ENCODE measurements at places on chromosomes 2 and 18.

DNA sequence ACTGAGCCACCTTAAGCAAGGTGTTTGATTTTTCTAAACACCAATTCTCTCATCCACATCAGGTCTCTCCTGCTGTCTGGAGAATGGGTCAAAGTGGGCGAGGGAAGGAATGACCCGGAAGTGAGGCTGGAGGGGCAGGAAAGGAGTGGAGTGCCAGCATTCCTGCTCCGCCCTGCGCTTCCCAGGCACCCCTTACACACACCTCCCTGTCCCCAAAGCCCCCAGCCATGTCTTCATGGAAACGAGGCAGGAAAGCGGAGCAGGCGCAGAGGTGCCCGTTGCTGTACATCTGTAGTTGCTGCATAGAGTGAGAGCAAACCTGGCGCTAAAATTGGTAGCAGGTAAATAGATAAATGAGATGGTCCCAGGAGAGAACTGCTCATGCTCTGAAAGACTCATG is 27.2 kb upstream of the NT5DC4 start:
- DNase-seq: no peak

GRCh38 chr2:132646540-132647108 is 23.4 kb downstream of the LYPD1 start:
- no peak for DNase-seq

- DNase-seq: peak; percentile 46
Measured at GRCh38 chr18:58863539-58864145, 1.0 kb upstream of the ZNF532 start.

GRCh38 chr2:219527076-219527394 is 12.8 kb downstream of the ASIC4 start:
- no peak for DNase-seq

DNA sequence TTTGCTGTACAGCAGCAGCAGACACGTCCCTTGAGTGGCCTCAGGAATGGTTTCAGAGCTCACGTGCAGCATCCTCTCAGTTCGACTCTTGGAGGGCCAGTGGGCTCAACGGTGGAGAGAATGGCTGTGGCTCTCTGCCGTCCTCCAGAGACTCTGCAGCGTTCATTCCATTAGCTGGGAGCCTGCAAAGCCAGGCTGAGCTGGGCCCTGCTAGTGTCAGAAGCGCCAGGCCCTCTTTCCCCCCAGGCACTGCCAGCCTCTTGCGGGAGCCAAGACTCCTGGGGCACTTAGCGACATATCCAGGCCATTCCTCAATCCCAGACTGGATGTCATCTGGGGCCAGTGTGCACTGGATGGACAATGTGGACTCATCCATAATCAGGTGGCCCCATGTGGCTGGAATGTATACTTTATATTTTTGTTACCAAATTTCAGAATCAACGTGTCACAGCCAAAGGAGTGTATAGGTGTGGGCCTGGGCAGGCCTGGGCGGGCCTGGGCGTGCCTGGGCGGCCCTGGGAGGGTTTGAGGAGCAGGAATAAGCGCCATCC is 125.1 kb upstream of the EPAS1 start:
- no peak for DNase-seq

- DNase-seq: no peak
Measured at GRCh38 chr2:211836409-211836808, 702.2 kb downstream of the ERBB4 start.

- no peak for DNase-seq
Measured at GRCh38 chr2:43363120-43363519, 136.7 kb upstream of the ZFP36L2 start.

GRCh38 chr2:234373060-234373459 is 123.8 kb downstream of the ARL4C start:
- DNase-seq: no peak

DNA sequence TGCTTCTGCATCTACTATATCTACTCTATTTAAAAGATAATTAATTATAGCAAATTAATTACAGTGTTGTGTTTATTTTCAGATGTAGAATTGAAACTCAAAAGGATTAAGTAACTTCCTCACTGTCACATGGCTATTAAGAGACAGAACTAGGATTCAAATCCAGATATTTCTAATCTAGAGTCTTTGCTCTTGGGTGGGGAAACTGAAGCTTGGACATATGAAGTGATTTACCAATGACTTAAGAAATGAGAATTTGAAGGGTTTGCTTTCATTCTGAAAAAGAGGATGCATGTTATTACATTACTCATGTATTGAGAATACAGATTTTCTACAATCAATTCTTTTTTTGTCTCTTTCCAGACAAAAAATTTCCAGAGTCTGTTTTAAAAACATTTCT is 191.5 kb upstream of the SMAD7 start:
- DNase-seq: no peak

DNA sequence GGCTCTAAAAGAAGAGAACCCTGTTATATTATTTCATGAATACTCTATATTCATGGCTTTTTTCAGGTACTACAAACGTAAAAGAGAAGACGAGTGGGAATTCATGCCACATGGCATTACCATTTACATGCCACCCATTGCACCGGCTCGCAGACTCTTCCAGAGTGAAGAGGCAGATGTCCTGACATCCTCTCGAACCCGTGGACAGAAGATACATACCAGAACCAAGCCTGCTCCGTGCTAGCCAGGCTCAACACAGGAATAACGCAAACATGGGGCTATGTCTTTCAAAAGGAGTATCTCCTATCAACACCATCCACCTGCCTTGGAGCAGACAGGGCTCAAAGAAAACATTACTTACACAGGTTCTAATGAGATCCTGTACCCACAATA is 168.8 kb downstream of the THADA start:
- no peak for DNase-seq

DNA sequence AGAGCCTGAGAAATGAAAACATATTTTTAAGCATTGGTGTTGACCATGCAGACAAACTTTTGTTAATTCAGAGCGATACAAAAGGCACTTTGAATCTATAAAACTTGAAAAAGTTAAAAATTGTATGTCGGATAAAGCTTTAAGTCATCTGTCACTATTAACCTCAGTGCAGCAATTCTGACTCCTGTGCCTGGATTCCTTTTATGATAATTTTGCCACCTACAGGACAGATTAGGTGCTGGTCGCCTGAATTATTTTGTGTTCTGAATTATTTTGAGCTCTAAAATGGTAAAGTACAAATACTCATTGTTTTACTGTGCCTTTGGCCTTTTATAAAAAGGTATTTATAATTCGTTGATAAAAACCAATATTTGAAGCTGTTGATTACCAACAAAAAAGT is 19.4 kb upstream of the RNF138 start:
- no peak for DNase-seq

DNA sequence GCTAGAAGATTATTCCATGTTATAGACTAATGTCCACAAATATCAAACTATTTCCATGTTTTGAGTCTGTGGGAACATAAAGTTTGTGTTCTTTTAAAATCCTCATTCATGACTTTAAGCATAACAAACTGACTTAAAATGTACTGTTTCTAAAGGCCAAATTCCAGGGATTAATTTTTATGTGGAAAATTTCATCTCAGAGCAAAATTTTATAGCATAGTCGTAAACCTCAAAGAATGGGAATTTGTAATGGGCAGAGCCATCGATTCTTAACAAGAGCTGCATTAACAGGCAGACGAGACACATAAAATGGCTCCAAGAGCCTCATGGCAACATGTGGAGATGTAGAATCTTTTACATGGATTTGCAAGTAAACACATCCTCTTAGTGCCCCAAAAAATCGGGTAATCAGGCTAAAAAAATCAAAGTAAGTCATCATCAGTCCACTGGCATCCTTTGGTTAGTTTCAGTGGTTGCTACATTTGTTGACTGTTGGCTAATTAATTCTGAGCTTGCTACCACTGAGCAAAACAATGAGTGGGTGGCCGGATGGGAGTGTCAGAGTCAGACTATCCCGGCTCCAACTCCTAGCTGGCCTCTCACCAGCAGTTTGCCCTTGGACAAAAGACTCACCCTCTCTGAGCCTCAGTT is 119.6 kb downstream of the FAM210A start:
- no peak for DNase-seq

GRCh38 chr2:76516861-76517573 is 806.3 kb upstream of the GCFC2 start:
- no peak for DNase-seq

DNA sequence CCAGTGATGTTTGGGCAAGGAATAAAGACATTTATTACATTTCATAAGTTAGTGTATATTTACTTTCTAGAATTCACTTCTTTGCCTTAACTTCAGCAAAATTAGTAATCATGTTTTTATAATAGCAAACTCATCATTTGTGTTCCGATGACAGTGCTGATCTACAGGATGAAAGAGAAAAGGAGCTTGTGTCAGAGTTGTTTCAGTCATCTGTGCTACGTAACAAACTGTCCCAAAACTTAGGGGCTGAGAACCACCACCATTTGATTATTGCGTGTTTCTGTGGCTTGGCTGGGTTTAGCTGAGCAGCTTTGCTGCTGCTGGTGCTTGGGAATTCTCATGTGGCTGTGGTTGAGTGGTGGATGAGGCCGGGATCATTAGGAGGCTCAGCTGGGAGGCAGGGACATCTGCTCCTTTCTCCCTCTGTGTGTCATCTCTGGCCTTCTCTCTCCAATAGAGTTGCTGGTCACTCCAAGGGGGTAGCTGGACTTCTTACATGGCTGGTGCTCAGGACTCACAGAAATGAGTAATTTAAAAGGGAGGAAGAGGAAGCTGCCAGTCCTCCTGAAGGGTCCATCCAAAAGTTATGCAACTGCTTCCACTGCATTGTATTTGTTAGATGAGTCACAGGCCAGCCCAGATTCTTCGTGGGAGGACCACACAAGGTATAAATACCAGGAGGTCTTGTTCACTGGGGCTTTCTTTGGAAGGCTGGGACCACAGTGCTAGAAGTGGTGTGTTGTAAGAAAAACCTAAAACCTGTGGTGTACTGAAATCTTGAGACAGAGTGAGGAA is 43.4 kb upstream of the HAAO start:
- DNase-seq: no peak

GRCh38 chr18:23487738-23488570 is 15.4 kb upstream of the RMC1 start:
- no peak for DNase-seq

- no peak for DNase-seq
Measured at GRCh38 chr18:37383846-37384595, 181.6 kb downstream of the CELF4 start.

- DNase-seq: no peak
Measured at GRCh38 chr2:174282441-174282840, 34.1 kb upstream of the OLA1 start.

DNA sequence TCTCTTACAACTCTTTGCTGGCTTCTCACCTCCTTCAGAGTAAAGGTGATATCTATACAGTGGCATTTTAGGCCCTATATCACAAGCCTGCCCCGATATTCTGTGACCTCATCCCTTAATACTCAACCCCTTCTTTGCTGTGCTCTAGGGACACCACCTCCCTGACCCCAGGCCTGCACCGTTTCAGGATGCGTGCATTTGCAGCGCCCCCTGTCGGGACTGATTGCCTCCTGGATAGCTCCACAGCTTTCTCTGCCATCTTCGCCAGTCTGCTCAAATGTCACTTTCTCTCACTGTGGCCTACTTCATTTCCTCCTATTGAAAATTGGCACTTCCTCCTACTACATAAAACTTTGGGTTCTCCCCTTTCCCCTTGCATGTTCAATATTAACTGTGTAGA is 289.6 kb downstream of the SOCS6 start:
- peak; percentile 15 for DNase-seq

GRCh38 chr2:210072493-210072892 is 70.1 kb downstream of the RPE start:
- no peak for DNase-seq

- DNase-seq: no peak
Measured at GRCh38 chr18:2060086-2060485, 511.2 kb downstream of the METTL4 start.

GRCh38 chr2:124755386-124755785 is 730.3 kb downstream of the CNTNAP5 start:
- DNase-seq: no peak

DNA sequence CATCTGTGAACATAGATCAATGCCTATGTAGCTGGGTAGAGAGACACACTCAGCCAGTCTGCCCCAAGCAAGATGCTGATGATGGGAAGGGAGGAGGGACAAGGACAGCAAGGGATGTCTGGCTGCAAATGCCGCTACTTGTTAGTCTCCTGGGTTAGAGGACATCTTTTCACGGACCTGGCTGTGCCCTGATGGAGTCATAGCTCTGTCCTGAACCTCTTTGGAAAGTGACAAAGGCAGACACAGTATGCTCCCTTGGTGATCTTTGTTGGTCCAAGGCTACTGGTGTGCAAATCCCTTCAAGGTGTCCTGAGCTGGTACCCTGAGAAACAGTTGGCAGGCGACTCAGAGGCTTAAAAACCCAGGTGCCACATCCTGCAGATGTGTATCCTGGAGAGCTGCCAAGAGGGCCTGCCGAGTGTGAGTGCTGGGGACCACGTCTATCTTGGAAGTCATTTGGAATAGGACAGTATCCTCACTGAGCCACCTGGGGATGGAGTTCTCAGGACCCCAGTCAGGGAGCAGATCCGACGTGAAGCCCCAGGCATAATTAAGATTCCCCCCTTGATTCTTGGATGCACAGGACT is 10.8 kb downstream of the FOSL2 start:
- no peak for DNase-seq

DNA sequence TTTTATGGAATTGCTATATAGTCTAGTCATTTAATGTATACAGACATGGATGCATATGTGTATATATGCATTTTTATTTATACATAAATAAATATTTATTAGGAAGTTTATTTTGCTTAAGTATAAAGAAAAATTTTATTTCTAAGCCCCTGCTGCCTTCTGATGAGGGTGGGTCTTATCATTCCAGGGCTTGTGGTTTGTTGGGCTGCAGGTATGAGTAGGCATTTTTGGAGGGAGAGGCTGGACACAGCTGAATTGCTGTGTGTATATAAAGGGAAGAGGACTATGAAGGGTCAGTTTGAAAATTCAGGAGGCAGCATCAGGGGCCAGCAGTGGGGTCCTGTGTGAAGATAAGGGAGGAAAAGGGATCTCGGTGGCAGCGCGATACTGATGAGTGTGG is 189.4 kb downstream of the TMEM182 start:
- DNase-seq: no peak

DNA sequence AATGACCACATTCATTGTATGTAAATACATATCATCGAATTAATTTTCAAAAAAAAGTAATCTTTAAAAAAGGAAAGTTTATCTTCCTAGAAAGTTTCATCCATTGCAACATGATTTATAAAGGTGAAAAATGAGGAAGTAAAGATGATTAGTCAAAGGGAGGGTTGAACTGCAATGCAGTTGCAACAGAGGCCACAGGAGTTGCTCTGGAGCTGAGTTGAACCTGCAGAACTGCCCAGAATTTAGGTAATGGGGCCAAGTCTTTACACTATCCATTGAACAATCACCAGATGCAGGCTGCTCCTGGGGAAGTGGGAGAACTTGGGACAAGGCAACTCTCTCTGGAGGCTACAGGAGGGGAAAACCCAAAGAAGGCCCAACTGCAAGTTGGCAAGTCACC is 390.7 kb downstream of the METTL4 start:
- no peak for DNase-seq

GRCh38 chr2:229230911-229231310 is 40.2 kb downstream of the PID1 start:
- no peak for DNase-seq

DNA sequence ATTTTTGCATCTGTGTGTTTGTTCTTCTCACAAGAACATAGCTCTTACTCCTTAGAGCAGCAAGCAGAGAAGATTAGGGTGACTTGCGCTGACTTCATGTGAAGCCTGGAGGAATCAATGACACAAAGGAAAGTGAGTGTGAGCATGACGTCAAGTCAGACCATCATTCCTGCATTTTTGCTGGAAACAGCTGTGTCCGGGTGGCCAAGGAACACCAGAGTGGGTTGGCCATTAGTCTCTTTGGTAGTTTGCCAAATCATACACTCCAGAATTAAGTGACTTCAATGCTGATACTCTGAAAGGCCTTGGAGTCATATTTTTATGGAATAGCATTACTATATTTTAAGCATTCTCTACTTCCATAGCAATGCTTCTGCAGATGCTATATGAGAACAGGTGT is 597.2 kb downstream of the DCDC2C start:
- no peak for DNase-seq

Data from neural crest cell (in vitro differentiated cells).